ENCODE measurements at places on chromosomes 6 and 20. TPM values are rescaled to one million over a fixed set of nuclear protein-coding genes. Genes with fewer than 3 reads are reported as not detected.

FAM83C gene
- not detected for total RNA-seq

RIMS1 gene
- total RNA-seq: 4.0 TPM

C20orf204 gene
- 1.3 TPM for total RNA-seq

- DNase-seq: no peak
These were observed 242.1 kb downstream of the MAFB start for GRCh38 chr20:40446888-40447287.

GRCh38 chr20:62738025-62738881 lies 29.6 kb downstream of the NTSR1 start:
- DNase-seq: peak; percentile 47

GABRR2 gene
- 0.32 TPM for total RNA-seq

MTG2 gene
- total RNA-seq: 32.1 TPM

RAET1G gene
- total RNA-seq: not detected

GRCh38 chr6:139439349-139439748 lies 64.9 kb upstream of the CITED2 start:
- no peak for DNase-seq

- DNase-seq: no peak
These were observed 126.4 kb downstream of the BANF2 start for GRCh38 chr20:17825960-17826843.

DNA sequence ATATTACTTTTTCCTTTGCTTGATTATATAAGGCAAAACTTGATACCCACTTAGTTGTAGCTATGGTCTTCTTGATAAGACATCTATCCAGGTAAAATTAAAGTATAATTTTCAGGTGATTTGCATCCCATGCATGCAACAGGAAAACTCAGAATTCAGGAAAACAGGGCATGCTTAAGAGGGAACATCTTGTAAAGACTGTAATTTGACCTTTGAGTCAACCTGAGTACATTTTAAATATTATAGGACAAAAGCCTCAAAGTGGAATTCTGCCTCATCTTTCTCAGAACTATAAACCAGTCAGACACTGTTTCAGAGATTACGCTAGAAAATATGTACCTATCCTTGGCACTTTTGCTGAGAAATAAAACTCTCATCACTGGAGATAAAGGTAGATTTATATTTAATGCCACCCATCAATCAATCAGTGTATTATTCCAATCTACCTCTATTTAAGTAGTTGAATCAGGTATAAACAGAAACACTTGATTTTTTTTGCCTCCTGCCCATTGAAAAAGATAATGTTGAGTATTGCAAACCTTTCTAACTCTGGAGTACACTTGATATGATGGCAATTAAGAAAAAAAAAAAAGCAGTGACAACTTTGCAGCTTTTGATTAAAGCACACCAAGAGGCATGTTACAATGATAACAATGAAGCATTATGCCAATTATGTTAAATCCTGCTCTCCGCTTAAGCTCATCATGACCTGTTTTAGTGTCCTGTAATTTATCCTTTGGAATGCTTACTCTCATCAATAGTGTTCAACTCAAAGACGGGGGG lies 2.8 kb downstream of the CITED2 start:
- DNase-seq: no peak

- no peak for DNase-seq
These were observed 105.7 kb upstream of the LAMP5 start for GRCh38 chr20:9408422-9409300.

ACTL10 gene
- total RNA-seq: 2.6 TPM

DNA sequence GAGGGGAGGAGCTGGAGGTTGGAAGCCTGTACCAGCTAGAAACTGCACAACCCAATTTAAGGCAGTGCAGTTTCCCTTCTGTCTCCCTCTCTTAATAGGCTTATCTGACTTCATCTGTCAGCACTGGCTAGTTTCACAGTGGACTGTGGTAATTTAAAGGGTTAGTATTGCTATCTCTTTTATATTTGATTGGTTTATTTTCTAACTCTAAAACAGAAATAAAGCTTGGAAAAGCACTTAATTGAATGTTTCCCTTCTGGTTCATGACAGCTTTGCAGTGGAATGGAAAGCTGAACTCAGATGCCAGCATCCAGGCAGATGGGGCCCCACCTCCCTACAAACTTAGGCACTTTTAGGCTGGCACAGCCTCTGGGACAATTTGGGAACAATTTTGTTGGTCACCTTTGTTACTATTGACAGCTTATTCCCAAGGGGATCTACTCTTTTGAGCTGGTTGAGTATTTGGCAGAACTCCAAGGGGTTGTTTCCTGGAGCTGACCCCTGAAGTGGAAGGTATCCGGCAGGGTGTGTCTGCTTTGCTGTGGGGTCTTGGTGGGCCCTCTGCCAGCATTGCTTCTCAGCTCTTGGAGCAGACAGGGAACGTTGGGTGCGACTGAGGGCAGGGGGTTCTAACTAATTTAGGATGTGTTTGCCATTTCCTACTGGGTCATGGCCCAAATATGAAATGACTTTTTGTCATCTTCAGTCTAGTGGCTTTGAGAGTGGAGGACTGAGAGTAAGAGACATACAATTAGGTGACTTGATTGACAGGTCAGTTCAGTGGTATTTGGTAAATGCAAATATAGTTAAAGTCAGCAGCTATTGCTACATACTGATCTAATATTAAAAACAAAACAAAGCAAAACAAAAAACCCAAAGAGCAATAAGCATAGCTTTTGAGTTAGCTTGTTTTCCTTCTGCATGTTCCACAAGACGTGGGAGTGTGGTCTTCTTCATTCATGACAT lies 9.3 kb downstream of the SH3BGRL2 start:
- no peak for DNase-seq

- no peak for DNase-seq
These were observed 181.8 kb upstream of the MCHR2 start for GRCh38 chr6:100175814-100176310.

GRCh38 chr6:102520966-102521365 lies 1127.5 kb downstream of the GRIK2 start:
- DNase-seq: no peak
